ENCODE measurements at places on chromosomes 7 and 10. TPM values are rescaled to one million over a fixed set of nuclear protein-coding genes. Genes with fewer than 3 reads are reported as not detected.

The C7orf33 gene
- total RNA-seq = not detected

GRCh38 chr7:107234436-107234835 is 65.6 kb downstream of the HBP1 start:
- no peak for DNase-seq

The NUTM2E gene
- total RNA-seq = not detected

The OR2A1 gene
- 0.25 TPM for total RNA-seq

DNA sequence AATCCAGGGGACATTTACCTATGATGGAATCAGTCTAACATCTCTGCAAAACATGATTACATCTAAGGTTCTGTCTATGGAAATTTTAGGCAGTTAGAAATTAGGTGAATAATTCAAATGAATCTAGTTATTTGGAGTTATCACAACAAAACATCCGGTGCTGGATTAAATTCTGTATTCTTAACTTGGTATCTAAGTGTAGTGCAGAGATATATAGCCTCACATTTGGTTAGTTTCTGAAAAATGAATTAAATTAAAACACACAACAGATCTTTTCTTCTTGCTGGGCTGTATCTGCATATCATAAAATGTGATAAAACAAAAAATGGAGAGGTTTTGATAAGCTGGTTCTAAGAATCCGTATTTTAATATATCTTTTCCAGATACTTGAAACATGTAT is 354.1 kb downstream of the PCLO start:
- DNase-seq = no peak

The NXPH1 gene
- 0.25 TPM for total RNA-seq

The SP8 gene
- 2.9 TPM for total RNA-seq

- no peak for DNase-seq
Observed at GRCh38 chr7:134368851-134369544, 52.3 kb upstream of the SLC35B4 start.

Measured in vagina (tissue), 2 donors.